ENCODE measurements at places on chromosomes 6 and 20. TPM values are rescaled to one million over a fixed set of nuclear protein-coding genes. Genes with fewer than 3 reads are reported as not detected.

- no peak for DNase-seq
Observed at GRCh38 chr6:113651920-113652319, 205.2 kb upstream of the MARCKS start.

CNBD2 gene
- total RNA-seq = 3.2 TPM

VWA7 gene
- total RNA-seq = 6.2 TPM

MYCT1 gene
- total RNA-seq = 13.4 TPM

MCHR2 gene
- total RNA-seq = not detected

DNA sequence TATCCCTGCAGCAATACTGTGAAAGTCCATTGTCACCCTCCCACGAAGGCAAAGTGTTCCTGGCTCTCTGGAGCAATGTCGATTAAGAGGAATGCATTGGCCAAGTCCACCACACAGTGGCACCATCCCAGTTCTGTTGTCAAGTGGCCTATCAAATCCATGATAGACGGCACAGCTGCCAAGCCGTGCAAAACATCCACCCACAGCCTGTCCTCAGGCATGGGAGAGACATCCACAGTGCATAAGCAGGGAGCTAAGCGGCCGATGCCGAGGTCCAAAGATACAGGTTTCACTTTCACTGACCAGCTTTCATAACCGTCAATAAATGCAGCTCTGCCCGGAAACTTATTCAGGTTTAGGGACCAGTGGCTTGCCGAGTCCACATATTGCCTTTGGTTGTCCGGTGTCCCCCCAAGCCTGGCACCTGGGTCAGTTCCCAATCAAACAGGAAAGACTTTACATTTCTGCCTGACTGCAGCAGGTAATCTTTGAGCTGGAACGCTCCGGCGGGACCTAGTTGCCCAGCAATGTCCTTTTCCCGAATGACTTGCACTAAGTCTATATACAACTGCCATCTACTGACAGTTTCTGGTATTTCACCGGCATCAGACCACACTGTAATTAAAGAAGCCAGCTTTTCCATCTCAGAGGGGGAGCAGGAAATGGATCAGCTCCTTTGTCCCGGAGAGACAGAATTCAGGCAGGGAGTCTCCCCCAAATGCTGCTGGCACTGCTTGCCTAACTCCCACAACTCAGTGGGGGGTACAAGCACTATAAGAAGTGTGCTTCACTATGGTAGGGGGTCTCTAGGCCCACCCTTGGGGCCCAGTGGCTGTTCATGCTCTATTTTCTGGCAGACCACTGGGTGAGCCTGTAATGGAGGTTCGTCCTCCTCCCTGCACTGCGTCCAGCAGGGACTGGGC is 6.3 kb downstream of the ZKSCAN3 start:
- peak; percentile 66 for DNase-seq

- DNase-seq = peak; percentile 42
Observed at GRCh38 chr6:32854376-32855178, 585 bp downstream of the PSMB9 start.

MATN4 gene
- not detected for total RNA-seq

GRCh38 chr6:82085701-82086100 is 161.8 kb downstream of the IBTK start:
- DNase-seq = no peak

ZNF341 gene
- total RNA-seq = 1.1 TPM

DNA sequence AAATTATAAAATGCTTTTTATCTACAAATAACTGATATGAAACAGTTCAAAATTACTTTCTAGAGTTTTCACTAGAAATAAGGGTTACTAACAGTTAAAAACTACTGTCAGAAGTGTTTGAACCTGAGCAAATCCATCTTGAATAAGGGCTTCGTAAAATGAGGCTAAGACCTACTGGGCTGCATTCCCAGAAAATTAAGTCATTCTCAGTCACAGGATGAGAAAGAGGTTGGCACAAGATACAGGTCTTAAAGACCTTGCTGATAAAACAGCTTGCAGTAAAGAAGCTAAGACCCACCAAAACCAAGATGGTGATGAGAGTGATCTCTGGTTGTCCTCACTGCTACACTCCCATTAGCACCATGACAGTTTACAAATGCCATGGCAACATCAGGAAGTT is 93.7 kb downstream of the PLG start:
- no peak for DNase-seq

All from left cardiac atrium (tissue), 4 donors.